C1 segment of cervical spinal cord (tissue), 14 donors: ENCODE measurements at places on chromosomes 7 and 10.
A peak's percentile ranks its signal among the peaks of the same experiment; 100 is the strongest.

DNA sequence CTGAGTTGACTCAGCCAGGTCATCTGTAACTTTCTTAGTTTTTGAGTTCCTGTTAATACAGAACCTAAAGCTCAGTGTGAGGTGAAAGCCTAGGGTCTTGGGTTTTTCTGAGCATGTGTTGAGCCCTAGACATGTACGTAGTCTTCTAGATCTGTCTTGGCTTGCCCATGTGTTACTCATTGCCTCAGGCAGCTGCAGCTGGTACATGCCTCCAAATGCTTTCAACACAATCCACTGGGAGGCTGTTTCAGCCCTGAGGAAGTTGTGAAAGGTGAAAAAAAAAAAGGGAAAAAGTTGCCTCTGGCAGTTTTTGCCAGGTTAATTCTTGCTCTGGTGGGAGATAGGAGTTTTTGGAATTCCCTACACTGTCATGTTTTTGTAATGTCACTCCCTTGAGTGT is 134.6 kb downstream of the RNF216 start:
- DNase-seq = no peak

GRCh38 chr7:54664235-54665228 is 94.5 kb downstream of the SEC61G start:
- DNase-seq = peak; percentile 13

- no peak for DNase-seq
Observed at GRCh38 chr10:124725791-124726190, 18.4 kb downstream of the FAM53B start.

DNA sequence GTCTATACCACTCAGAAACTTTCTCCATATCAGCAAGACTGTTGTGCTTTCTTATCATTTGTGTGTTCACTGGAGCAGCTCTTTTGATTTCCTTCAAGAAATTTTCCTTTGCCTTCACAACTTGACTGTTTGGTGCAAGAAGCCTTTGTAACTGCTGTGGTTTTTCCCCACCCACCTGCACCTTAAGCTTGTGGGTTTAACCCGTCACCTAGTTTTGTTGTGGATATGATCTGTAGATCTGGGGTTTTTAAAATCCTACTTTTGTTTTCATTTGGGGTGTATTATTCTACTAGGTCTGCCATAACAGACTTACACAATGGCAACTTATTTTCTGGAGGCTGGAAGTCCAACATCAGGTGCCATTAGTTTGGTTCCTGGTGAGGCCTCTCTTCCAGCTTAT is 30.5 kb upstream of the CHST3 start:
- no peak for DNase-seq

DNA sequence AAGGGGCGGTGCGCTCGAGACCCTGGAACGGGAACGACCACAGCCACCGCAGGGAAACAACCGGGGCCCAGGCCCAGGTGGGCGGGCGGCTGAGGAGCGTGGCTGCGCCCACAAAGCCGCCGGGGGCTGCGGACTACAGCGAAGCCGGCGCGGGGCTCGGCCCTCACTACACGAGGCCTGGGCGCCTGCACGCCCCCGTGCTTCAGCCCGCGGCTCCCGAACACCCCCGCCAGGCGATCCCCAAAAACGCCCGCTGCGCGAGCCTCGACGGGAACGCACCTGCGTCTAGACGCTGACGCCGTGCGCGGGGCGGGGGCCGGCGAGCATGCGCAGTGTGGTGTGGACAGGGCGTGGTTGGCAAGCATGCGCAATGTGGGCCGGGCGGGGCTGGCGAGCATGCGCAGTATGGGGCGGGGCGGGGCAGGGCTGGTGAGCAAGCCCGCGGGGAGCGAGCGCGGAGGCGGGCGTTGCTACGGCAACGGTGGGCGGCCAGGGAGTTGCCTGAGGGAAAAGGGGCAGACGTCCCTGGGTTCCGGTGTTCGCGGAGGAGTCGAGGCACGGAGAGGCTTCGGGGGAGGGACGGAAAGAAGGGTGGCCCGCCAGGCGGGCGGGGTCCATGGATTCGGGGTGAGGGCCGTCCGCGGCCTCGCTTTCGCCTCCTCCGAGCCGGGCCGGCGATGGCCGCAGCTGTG is at the start of gene RNF32:
Gene RNF32 (plus strand): TSS at position 518 of the 692 bp plus-strand sequence. CDS start 3,104 bp downstream, outside the sequence.
- peak; percentile 91 for DNase-seq

- DNase-seq = no peak
Observed at GRCh38 chr7:72504061-72504706, 92.0 kb upstream of the CALN1 start.

GRCh38 chr7:103668279-103668941 is 222.4 kb upstream of the SLC26A5 start:
- no peak for DNase-seq

DNA sequence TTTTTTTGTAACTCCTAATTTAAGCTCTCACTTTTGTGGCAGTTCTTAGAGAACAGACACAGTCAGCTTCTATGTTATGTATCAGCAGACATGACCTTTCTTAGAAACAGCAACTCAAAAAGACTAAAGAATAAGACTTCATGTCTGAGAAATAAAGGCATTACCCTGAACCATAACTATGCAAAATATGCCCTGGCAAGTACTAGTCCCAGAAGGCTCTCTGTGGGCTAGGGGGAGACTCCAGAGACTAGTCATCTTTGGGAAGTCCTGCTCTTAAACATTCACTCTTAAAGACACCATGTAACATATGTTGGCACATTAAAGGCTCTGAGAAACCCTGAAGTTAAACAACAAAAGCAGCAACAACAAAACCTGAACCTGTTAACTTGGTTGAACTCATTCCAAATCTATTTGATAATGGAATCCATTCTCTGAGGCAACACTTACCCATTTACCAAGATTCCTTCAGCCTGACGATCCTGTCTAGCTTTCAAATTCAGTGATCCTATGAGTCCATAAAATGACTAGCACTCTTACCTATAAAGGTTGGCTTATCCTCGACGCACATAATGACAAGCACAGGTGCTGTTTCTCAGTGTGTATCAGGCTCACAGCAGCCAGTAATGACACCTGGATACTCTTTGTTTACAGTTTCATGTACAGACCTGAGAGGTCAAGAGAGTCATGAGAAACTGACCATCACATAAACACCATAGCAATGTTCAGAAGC is 62.3 kb downstream of the OSBPL3 start:
- no peak for DNase-seq

- DNase-seq = no peak
Observed at GRCh38 chr10:124722798-124723783, 21.1 kb downstream of the FAM53B start.

- DNase-seq = no peak
Observed at GRCh38 chr7:38410056-38410455, 136.6 kb upstream of the TARP start.

DNA sequence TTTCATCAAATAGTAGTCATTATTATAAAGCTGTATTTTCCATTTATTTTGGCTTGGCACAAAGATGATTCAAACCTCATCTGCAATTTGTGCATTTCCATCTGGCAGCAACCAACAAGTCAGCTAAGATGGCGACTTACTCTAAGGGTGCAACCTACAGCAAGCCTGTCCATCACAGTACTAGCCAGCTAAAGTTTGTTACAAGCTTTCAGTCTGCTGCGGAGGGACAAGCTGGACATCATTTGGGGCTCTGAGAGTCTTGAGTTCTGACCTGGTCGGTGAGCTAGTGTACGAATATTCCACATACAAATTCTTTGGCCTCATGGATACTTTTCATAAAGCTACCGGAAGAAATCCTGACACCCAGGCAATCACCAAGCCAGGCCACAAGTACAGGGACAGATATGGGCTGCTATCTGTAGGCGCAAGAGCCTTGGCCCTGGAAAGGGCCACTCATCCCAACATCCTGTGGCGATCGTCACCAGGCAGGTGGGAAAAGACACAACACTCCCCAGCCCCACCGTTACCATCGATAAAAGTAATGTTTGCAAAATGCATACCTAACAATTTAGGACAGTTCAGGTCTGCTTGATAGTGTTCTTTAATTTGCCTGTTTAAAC is 307.6 kb downstream of the SKIDA1 start:
- DNase-seq = no peak

GRCh38 chr7:29109358-29109757 is 37.0 kb downstream of the CPVL start:
- no peak for DNase-seq

- no peak for DNase-seq
Observed at GRCh38 chr7:831596-832166, 595 bp upstream of the SUN1 start.

- no peak for DNase-seq
Observed at GRCh38 chr7:85004402-85004801, 182.5 kb downstream of the SEMA3D start.
